Activated T-helper 1 cell treated with Interleukin-2 at 50 U/mL for 16 hours (primary cell): ENCODE measurements at places on chromosomes 16 and 17.

GRCh38 chr16:53952215-53953208 is 248.6 kb downstream of the FTO start:
- no peak for DNase-seq

- DNase-seq = no peak
Measured at GRCh38 chr17:48213797-48214196, 106.2 kb downstream of the SNX11 start.

GRCh38 chr17:37265446-37266173 is 110.2 kb upstream of the C17orf78 start:
- no peak for DNase-seq

DNA sequence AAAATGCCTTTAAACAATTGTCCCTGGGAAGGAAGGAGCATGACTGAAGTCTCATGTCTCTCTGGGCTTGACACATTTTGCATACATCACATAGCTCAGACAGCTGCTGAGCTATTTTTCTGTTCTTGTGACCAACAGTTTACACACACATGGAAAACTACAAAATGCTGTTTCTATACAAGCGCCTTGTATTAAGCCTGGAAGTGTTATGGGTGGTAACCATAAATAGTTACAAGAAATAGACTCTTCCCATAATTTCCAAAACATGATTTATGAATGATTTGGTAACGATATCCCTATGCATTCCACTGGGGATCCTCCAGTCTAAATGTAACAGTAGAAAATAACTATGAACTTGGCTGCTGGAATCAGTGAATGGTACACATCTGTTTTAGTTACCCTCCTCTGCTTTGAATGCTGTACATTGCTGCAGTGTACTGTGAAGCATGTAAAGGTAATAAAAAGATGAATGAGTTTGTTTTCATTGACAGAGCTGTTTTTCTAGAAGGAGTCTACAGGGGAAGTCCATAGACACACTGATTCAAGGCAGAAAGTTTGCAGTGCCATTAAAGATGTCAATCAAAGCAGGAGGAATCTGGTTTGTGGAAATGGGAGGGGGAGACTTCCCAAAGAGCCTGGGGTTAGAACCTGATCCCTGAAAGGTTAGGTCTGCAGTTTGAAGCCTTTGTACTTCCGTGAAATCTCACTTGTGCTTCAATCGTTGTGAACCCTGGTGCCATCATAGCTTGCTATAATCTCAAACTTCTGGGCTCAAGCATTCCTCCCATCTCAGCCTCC is 5.0 kb downstream of the ACSF2 start:
- no peak for DNase-seq

DNA sequence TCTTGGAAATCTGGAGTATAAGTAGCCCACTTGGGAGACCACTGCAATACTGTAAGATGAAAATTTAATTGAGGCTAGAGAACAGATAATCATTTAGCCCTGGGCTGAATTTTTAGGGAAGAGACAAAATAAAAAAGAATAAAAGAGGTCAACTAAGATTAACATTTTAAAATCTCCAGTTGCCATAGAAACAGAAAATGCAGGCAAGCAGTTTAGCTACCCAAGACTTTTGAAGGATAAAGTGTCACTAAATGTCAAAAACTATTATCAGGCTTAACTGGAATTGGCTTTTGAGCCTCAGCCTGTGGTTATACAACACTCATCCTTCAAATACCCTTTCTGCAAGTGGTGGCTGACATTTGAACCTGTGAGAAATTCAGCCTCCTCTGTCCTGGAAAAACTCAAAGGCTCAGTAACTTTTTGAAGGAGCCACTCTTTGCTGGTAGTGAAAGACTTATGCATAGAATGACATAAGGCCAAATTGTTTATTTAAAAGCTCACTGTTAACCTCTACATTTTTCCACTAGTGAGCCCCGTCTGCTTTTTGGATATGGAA is 220.7 kb upstream of the KCNJ16 start:
- no peak for DNase-seq

GRCh38 chr16:746637-747036 is 5.8 kb upstream of the CIAO3 start:
- no peak for DNase-seq

- no peak for DNase-seq
Measured at GRCh38 chr17:75542728-75543336, 17.3 kb downstream of the LLGL2 start.

DNA sequence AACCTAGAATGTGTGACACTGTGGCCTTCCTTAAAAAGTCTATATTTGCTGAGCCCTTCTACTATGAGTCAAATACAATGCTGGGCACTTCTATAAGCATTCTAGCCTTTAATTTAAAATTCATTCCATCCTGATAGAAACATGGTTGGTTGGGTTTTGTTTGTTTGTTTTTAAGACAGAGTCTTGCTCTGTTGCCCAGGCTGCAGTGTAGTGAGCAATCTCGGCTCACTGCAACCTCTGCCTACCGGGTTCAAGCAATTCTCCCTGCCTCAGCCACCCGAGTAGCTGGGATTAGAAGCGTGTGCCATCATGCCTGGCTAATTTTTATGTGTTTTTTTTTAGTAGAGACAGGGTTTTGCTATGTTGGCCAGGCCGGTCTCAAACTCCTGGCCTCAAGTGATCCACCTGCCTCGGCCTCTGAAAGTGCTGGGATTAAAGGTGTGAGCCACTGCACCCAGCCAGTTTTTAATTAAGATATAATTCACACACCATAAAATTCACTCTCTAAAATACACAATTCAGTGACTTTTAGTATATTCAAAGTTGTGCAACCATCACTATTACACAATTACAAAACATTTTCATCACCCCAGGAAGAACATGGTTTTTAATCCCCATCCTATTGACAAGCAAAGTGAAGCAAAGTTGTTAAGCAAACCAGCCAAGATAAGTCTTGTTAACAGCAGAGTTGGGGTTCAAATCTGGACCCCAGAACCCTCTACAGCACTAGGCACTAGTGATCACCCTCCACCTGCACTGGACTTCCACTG is 42.8 kb downstream of the CMTM4 start:
- no peak for DNase-seq

DNA sequence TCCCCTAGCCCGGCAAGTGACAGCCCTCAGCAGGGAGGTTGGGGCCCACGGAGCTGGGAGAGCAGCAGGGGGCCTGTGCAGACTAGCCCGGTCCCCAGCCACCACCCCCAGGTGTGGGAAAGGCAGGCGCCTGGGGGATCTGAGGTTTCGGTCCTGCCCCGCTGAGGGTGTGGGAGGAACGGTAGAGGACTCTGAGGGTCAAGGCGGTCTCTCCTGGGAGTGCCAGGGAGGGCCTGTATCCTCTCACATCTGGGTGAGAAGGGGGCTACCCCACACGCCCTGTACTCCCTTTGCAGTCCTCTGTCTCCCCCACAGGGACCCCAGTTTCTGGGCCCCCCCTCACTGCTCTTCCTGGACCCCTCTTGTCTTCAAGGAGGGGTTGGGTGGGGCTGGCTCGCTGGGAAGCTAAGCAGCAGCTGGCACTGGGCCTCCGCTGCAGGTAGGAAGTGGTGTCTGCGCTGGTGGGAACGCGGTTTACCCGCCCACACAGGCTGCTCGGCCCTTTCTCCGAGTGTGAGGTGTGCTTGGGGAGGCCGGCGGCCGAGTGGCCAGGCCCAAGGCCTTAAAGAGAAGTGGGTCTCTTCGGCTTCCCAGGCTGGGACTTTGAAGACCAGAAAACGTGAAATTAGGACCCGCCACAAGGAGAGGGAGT is 15.4 kb downstream of the CD7 start:
- peak; percentile 33 for DNase-seq

GRCh38 chr17:13646969-13647542 is 45.3 kb upstream of the HS3ST3A1 start:
- DNase-seq = no peak

- DNase-seq = no peak
Measured at GRCh38 chr16:14337303-14338191, 266.4 kb downstream of the MRTFB start.

DNA sequence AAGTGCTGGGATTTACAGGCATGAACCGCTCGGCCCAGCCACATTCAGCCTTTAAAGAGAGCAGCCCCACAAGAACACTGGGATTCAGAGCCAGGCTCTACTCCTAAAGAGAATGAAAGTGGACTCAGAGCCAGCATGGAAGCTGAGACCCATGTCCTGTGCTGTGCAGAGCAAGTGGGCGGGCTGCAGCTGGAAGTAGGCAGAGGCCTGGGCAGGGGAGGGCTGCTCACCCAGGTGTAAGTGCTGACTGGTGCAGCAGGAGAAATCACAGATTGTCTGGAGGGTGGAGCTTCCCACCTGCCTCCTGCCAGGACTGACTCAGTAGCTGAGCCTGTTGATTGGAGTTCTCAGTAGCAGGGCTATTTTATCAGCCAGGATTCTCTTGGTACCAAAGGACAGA is 178.7 kb downstream of the KATNIP start:
- no peak for DNase-seq

DNA sequence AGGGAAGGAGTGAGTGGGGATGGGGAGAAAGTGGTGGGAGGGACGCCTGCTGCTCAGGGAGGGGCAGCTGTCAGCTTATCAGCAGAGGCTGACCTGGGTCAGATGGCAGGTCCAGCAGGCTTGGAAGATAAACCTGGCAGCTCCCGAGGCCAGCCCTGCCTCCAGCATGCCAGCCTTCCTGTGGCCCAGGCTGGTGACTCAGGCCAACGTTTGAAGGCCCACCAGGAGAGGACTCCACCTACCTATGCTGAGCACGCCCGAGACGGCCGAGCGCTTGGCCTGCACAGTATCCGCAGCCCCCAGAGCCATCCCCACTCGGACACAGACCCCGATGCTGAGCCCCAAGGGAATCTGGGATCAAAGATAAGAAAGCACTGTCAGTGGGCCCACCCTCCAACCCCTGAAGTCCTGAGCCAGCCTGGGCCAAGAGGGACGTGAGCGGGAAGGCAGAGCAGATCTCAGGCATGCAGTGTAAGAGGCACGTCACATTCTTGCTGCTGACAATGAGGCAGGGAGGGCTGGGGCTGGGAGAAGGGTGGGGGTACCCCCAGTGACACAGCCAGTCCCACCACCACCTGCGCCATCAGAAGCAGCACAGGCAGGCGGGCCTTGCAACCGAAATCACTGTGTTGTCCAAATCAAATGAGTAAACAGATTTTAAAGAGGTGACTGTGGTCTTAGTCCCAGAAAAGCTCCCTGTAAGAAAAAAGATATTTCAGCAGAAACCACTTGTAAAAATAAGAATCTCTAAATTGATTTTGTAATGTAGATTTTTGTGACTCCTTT is 12.4 kb downstream of the SLC47A2 start:
- no peak for DNase-seq

DNA sequence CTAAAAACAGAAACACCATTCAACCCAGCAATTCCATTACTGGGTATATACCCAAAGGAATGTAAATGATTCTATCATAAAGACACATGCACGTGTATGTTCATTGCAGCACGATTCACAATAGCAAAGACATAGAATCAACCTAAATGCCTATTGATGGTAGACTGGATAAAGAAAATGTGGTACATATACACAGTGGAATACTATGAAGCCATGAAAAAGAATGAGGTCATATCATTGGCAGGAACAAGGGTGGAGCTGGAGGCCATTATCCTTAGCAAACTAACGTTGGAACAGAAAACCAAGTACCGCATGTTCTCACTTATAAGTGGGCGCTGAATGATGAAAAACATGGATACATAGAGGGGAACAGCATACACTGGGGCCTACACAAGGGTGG is 77.2 kb upstream of the MYOCD start:
- DNase-seq = no peak

DNA sequence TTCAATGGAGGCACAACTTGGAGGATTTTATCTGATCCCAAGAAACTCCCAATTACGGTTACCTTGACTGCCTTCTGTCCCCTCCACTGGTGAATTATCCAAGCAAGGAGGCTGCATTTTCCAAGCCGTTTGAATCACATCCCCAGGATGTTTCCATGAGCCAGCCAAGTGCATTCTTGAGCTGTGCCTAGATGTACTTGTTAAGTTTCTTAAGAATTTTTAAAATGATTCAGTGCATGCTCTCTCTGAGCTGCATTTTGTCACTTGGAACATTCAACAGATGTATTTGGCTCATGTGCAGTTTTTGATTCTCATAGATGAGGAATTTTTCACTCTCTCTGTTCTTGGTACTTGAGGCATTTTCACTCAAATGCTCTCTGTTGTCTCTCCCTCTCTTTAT is 202.6 kb upstream of the MYOCD start:
- no peak for DNase-seq

GRCh38 chr17:48905987-48906515 is 2.2 kb upstream of the UBE2Z start:
- DNase-seq = no peak

DNA sequence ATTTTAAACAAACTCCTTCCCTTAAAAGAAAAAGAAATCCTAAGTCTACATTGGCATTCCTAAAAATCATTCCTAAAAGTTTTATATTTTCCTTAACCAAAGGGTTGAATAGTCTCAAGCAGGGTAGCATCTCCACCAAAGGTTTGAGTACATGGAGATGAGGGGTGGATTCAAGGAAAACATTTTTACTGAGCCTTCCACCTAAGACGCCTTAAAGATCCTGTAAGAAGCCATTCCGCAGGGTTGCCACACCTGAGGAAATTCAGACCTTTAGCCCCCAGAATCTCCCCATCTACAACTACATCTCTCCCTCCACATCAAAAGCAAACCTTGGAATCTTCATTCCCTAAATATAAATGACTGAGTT is 7.7 kb upstream of the AKTIP start:
- no peak for DNase-seq

- no peak for DNase-seq
Measured at GRCh38 chr17:80693511-80693910, 148.9 kb downstream of the RPTOR start.

DNA sequence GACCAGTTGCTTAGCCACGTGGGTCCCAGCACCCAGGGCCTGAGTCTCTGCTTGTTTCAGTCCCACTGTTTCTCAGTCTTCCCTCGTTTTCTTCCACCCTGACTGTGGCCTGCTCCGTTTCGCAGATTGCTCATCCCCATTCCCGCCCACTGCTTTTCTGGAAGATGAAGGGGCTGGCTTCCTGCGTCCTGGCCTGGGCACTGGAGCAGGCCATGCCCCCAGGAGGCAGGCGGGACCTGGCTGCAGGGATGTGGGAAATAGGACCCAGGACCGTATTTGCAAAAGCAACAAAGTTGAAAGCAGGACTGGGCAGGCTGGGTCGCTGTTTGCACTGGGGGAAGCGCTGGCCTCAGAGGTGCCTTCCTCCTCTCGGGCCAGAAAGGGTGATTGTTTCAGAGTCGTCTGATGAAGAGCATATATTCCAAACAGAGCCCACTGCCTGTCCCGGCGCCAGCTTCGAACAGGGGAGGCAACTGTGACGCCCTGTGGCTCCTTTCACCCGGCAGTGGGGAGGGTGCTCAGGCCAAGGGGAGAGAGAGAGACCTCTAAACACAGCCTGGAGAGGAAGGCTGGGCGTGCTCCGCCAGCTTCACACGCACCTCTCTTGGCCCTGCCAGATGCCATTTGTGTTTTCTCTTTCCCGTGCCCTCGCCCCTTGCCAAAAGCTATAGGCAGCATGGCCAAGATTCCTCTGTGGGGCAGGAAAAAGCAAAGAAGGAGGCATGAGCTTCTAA is 108.6 kb downstream of the CMIP start:
- DNase-seq = no peak

GRCh38 chr16:30947859-30948666 is 805 bp upstream of the ORAI3 start:
- DNase-seq = no peak

GRCh38 chr16:57600952-57601580 is 27.4 kb upstream of the ADGRG1 start:
- no peak for DNase-seq

- no peak for DNase-seq
Measured at GRCh38 chr17:46028374-46028773, 29.3 kb downstream of the STH start.

GRCh38 chr16:26240807-26241206 is 549.0 kb downstream of the HS3ST4 start:
- no peak for DNase-seq

- DNase-seq = no peak
Measured at GRCh38 chr17:35130392-35130791, 9.0 kb downstream of the FNDC8 start.

- DNase-seq = peak; percentile 17
Measured at GRCh38 chr17:17781591-17782496, 54.9 kb downstream of the SREBF1 start.
